ENCODE measurements at places on chromosomes 2 and 18.

DNA sequence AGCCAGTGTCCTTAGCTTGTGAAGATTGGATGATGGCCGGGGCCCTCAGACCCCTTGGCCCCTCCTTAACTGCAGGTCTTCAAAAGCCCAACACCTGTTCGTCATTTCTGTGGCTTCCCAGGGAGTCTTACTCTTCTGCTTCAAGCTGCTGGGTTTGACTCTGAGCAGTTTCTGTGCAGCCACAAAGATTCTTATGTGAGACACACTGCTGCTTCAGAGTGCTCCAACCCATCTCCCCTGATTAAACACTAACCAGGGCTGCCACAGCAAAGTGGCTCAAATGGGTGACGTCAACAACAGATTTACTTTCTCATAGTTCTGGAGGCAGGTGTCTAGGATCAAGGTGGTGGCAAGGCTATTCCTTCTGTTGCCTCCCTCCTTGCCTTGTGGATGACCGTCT is 40.8 kb downstream of the TSN start:
- DNase-seq: no peak
- no peak overlapping the region for H3K27ac ChIP-seq
- H3K27me3 ChIP-seq: peaks cover 5% of the 10 kb centered on the region
- H3K4me1 ChIP-seq: no peaks in the 10 kb centered on the region

- H3K27me3 ChIP-seq: peaks cover 23% of the 10 kb centered on the region
- no peak for DNase-seq
- H3K27ac ChIP-seq: no peak overlapping the region
- no peaks in the 10 kb centered on the region for H3K36me3 ChIP-seq
- H3K4me3 ChIP-seq: no peak overlapping the region
These were observed 6.9 kb downstream of the CREG2 start for GRCh38 chr2:101380376-101380775.

GRCh38 chr2:48483506-48483905 is 46.4 kb upstream of the STON1 start:
- DNase-seq: no peak
- no peaks in the 10 kb centered on the region for H3K27me3 ChIP-seq
- H3K4me3 ChIP-seq: no peak overlapping the region
- peaks cover 42% of the 10 kb centered on the region for H3K36me3 ChIP-seq

DNA sequence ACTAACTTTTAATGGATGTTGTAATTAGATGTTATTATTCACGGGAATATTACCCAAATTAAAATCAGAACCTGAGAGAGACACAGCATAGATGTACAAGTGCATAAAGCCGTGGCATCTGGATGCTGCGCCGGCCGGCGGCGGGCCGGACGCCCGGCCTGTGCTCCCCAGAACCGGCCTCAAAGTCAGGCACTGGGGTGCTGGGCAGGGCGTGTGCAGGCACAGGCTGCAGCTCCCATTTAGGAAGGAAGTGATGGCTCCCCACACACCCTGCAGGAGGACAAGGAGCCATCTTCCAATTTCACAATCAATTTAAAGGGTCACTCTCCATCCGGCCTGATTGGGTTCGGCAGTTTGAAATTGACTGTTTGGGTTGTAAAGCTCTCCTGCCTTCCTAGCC is 367.7 kb upstream of the SALL3 start:
- no peak for DNase-seq
- H3K4me1 ChIP-seq: no peaks in the 10 kb centered on the region
- no peaks in the 10 kb centered on the region for H3K36me3 ChIP-seq
- no peak overlapping the region for H3K4me3 ChIP-seq
- no peaks in the 10 kb centered on the region for H3K27me3 ChIP-seq
- H3K27ac ChIP-seq: no peak overlapping the region

DNA sequence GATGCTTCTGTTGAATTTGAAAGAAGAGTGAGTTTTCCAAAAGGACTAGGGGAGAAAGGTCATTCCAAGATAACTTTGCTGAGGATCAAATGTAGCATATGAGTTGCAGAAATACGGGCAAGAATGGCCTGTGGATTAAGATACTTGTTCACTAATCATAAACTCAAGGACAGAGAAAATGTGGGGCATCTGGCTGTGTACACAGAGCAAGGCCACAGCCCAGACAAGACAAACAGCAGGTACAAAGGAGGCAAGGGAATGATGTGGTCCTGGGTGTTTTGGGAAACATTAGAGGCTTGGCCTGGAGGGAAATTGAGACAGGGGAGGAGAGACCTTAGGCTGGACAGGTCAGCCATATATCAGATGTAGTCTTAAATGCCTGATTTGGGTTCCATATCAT is 254.8 kb downstream of the TTC32 start:
- no peaks in the 10 kb centered on the region for H3K4me1 ChIP-seq
- H3K27me3 ChIP-seq: peaks cover 4% of the 10 kb centered on the region
- no peak overlapping the region for H3K27ac ChIP-seq
- H3K36me3 ChIP-seq: no peaks in the 10 kb centered on the region
- no peak for DNase-seq
- H3K4me3 ChIP-seq: no peak overlapping the region

GRCh38 chr18:36594621-36595020 is 234.2 kb downstream of the TPGS2 start:
- H3K4me3 ChIP-seq: no peak overlapping the region
- H3K36me3 ChIP-seq: no peaks in the 10 kb centered on the region
- no peak for DNase-seq
- no peaks in the 10 kb centered on the region for H3K4me1 ChIP-seq
- H3K27ac ChIP-seq: no peak overlapping the region

DNA sequence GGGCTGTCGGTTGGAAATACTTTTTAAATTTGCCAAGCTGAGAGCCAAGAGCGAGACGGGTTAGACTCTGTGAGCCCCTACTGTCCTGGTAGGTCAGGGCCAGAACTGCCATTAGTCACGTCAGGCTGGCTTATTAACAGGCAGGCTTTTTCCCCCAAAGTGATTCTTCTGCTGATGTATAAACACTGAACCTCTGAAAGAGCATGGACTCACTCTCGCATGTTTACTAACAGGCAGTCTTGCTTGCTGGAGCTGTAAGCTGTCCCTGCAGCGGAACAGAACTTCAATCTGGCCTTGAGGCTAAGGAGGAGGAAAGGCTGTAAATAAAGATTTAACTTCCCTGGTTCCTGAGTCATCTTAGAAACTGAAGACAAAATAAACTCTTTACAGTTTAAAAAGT is 288.4 kb downstream of the PIEZO2 start:
- H3K27me3 ChIP-seq: no peaks in the 10 kb centered on the region
- no peaks in the 10 kb centered on the region for H3K36me3 ChIP-seq
- no peak overlapping the region for H3K27ac ChIP-seq
- H3K4me1 ChIP-seq: no peaks in the 10 kb centered on the region
- H3K4me3 ChIP-seq: no peak overlapping the region

DNA sequence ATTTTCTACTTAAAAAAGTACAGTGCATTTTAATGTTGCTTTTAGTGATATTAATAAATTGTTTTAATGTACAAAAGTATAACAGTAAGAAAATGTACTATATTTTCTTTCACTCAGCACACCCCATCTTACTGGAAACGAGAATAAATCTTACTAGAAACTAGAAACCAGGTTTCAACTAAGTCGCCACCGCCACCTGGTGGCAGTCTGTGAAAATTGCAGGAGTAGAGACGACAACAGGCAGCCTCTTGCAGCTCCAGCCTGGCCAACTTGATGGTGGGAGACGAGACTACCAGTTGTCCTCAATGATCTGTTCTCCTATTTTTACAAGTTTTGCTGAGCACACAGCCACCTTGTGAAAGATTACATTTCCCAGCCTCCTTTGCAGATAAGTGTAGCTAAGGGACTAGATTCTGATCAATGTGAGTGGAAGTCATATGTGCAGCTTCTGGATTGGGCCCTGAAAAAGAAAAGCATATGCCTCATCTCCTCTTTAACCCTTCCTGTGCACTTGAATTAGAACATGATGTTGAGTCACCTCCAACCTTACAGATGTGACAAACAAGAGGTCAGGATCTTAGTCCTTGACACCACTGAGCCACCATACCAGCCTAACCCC is 8.7 kb downstream of the OTOF start:
- H3K4me3 ChIP-seq: no peak overlapping the region
- H3K27me3 ChIP-seq: no peaks in the 10 kb centered on the region
- peak; percentile 82 for DNase-seq
- H3K4me1 ChIP-seq: no peaks in the 10 kb centered on the region

GRCh38 chr2:157229572-157229971 is 27.9 kb upstream of the GALNT5 start:
- DNase-seq: no peak
- H3K4me1 ChIP-seq: no peaks in the 10 kb centered on the region
- H3K36me3 ChIP-seq: no peaks in the 10 kb centered on the region
- H3K4me3 ChIP-seq: no peak overlapping the region
- H3K27me3 ChIP-seq: peaks cover 8% of the 10 kb centered on the region
- no peak overlapping the region for H3K27ac ChIP-seq

DNA sequence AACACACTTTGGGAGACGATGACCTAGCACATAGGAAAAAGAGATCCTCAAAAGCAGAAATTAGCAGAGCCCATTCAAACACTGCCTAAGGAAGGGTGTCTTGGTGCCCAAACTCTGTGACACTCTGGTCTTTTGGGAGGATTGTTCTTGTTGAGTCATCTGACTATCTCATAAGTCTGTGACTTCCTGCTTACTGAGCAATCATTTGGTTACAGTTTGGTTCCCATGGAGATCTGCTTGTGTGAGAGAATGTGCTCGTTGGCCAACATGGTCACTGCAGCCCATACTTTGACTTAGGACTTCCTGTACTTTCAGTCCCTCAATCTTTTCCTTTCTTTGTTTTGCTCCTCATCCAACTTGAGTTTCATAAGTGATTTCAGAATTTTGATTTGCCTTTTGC is 602.9 kb downstream of the NYAP2 start:
- no peaks in the 10 kb centered on the region for H3K4me1 ChIP-seq
- H3K36me3 ChIP-seq: no peaks in the 10 kb centered on the region
- no peak overlapping the region for H3K27ac ChIP-seq
- H3K27me3 ChIP-seq: no peaks in the 10 kb centered on the region
- no peak for DNase-seq

DNA sequence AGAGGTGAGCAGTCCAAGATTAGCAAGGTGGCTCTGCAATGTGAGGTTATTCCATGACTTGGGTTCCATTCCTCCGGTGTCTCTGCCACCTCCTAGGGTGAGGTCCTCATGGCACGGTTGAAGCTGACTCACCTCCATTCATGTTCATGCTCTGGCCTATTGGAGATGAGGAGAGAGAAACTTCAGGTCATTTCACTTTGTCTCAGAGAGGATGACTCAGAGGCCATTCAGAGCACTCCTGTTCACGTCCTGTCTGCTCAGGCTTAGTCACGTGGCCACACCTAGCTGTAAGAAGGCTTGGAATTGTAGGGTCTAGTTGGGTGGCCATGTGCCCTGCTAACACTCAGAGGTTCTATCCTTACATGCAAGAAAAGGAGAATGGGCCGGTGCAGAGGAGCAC is 67.5 kb upstream of the MBOAT2 start:
- no peaks in the 10 kb centered on the region for H3K4me1 ChIP-seq
- no peaks in the 10 kb centered on the region for H3K36me3 ChIP-seq
- H3K27ac ChIP-seq: no peak overlapping the region
- H3K4me3 ChIP-seq: no peak overlapping the region
- DNase-seq: no peak

DNA sequence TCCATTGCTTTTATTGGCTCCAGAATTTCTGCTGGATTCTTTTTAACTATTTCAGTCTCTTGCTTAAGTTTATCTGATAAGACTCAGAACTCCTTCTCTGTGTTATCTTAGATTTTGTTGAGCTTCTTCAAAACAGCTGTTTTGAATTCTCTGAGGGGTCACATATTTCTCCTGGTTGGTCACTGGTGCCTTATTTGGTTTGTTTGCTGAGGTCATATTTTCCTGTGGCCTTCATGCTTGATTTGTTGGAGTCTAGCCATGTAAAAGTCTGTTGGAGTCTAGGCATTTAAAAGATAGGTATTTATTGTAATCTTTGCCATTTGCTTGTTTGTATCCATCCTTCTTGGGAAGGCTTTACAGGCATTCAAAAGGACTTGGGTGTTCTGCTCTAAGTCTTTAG is 398.7 kb downstream of the DSEL start:
- no peak for DNase-seq
- no peak overlapping the region for H3K4me3 ChIP-seq
- H3K36me3 ChIP-seq: no peaks in the 10 kb centered on the region

GRCh38 chr2:20267529-20267928 is 42.6 kb upstream of the SDC1 start:
- H3K27ac ChIP-seq: peak overlapping the region; percentile 18
- H3K4me3 ChIP-seq: no peak overlapping the region
- peaks cover 52% of the 10 kb centered on the region for H3K36me3 ChIP-seq
- H3K27me3 ChIP-seq: no peaks in the 10 kb centered on the region
- peaks cover 12% of the 10 kb centered on the region for H3K4me1 ChIP-seq
- no peak for DNase-seq

- H3K36me3 ChIP-seq: peaks cover 51% of the 10 kb centered on the region
- DNase-seq: no peak
- H3K4me1 ChIP-seq: peaks cover 78% of the 10 kb centered on the region
These were observed 36.2 kb downstream of the ANKRD44 start for GRCh38 chr2:197274349-197274748.

GRCh38 chr2:163205589-163206254 is 367.2 kb upstream of the KCNH7 start:
- no peaks in the 10 kb centered on the region for H3K27me3 ChIP-seq
- no peaks in the 10 kb centered on the region for H3K4me1 ChIP-seq
- H3K27ac ChIP-seq: no peak overlapping the region
- no peak for DNase-seq
- no peaks in the 10 kb centered on the region for H3K36me3 ChIP-seq

GRCh38 chr2:199851883-199852282 is 891 bp upstream of the FTCDNL1 start:
- no peak overlapping the region for H3K27ac ChIP-seq
- H3K36me3 ChIP-seq: no peaks in the 10 kb centered on the region
- peaks cover 22% of the 10 kb centered on the region for H3K27me3 ChIP-seq
- no peak overlapping the region for H3K4me3 ChIP-seq
- peaks cover 7% of the 10 kb centered on the region for H3K4me1 ChIP-seq

DNA sequence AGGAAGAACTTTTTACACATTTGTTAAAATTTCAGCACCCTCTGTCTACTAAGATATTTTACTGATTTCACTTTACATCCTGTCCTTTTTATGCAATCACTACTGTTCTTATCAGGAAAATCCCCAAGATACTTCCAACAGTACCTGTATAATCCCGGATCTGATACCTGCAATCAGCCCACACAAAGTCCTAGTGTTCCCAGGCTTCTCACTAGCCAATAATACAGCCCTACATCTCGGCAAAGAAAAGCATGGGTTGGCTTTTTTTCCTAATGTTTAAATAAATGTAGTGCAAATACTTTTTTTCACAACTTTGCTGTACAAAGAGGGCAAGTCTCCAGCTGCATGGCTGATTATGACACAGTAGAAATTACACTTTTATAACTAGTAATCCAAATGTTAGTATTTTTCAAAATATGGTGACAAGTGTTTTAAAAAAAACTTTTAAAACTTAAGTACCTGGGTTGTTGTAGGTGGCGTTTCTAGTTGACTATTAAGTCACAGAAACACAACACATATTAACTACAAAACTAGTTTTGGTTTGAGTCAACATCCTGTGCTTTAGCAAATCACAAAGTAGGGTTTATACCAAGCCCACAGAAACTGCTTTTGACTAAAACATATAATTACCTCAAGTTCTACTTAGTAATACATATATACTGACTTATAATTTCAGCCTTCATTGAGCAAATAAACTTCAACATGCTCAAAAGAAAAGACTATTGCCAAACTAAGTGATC is 19.5 kb downstream of the CNOT11 start:
- H3K27me3 ChIP-seq: no peaks in the 10 kb centered on the region
- no peak for DNase-seq
- peak overlapping the region; percentile 15 for H3K4me3 ChIP-seq
- H3K36me3 ChIP-seq: peaks cover 72% of the 10 kb centered on the region
